ENCODE measurements at places on chromosomes 1 and 21. TPM values are rescaled to one million over a fixed set of nuclear protein-coding genes. Genes with fewer than 3 reads are reported as not detected.

GRCh38 chr1:84148758-84149157 lies 4.7 kb downstream of the PRKACB start:
- DNase-seq, result no peak

- DNase-seq, result no peak
Observed at GRCh38 chr21:37419228-37419906, 52.8 kb downstream of the DYRK1A start.

- DNase-seq, result no peak
Observed at GRCh38 chr1:54323921-54324250, 82.3 kb downstream of the SSBP3 start.

DNA sequence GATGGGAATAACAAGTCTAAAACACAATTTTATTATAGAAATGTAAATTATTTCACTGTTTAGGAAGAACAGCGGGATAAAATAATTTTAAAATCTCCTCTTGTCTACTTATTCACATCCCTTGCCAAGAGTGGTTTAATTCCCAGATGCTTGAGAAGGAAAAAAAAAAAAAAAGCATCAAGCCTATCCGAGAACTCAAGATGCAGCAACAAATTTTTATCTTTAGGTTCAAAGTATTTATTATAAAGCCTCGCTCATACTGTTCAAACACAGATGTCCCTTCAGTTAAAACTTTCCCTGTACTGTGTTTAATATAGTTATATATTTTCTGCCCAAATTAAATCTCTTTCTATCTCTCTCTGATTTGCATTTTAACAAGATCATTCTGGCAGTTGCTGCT lies 1615.8 kb downstream of the PLA2G4A start:
- DNase-seq, result no peak

GRCh38 chr1:180519846-180520245 lies 17.5 kb upstream of the ACBD6 start:
- no peak for DNase-seq

GRCh38 chr1:110671361-110671760 lies 3.4 kb downstream of the KCNA3 start:
- DNase-seq, result no peak

- peak; percentile 88 for DNase-seq
Observed at GRCh38 chr1:4650481-4650880, 3.9 kb upstream of the AJAP1 start.

GRCh38 chr1:63982201-63982600 lies 208.4 kb downstream of the ROR1 start:
- DNase-seq, result no peak

GRCh38 chr1:218273762-218274479 lies 11.2 kb upstream of the RRP15 start:
- DNase-seq, result no peak

DNA sequence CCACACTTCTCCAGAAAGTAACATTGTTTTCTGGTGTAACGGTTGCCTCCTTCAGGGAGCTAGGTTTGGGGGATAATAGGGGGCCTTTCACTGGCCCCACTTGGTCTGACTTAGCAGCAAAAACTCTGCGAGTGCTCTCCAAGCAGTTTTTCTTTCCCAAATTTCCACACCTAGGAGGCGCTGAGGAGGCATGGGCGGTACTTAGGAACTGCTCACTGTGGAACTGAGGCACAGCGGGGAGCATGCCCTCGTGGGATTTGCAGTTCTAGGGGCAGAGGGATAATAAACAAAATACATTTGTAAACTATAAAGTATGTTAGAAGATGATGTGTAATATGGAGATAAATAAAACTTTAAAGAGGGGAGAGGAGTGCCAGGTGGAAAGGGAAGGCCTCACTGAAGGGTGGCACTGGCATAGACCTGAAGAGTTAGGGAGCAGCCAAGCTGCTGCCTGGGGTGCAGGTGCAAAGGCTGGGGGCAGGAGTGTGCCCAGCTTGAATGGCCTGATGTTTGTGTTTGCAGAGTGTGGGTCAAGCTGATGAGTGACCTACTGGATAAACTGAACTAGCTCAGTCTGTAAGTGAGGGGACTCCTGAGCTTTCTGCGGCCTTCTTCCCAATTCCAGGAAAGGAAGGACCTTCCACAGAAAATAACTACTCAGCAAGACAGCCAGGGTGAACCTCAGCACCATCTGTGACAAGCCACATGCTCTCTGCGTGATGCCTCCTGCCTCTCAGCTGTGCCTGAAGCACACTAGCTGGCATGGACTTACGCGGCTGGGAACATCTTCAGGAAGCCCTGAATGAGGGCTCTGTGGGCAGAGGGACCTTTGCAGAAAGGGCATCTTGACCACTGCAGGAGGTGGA lies 1.9 kb downstream of the EPHX1 start:
- peak; percentile 34 for DNase-seq

DNA sequence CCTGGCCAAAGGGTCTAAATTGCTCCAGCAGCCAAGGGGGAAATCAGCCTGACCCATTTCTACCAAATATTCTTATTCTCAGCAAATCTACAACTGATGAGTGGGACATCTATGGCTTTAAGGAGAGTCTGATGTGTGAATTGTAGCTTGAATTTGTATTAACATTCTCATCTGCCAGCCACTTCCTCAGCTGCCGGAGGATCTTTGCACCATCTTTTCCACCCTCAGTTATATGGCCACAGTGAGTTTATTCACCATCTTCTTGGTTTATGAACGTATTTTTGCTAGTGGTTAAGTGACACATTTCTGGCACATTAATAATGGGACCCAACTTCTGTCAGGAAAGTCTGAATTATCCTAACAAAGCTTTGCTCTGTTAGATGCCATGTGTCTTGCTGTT lies 69.6 kb downstream of the COLGALT2 start:
- DNase-seq, result no peak

DNA sequence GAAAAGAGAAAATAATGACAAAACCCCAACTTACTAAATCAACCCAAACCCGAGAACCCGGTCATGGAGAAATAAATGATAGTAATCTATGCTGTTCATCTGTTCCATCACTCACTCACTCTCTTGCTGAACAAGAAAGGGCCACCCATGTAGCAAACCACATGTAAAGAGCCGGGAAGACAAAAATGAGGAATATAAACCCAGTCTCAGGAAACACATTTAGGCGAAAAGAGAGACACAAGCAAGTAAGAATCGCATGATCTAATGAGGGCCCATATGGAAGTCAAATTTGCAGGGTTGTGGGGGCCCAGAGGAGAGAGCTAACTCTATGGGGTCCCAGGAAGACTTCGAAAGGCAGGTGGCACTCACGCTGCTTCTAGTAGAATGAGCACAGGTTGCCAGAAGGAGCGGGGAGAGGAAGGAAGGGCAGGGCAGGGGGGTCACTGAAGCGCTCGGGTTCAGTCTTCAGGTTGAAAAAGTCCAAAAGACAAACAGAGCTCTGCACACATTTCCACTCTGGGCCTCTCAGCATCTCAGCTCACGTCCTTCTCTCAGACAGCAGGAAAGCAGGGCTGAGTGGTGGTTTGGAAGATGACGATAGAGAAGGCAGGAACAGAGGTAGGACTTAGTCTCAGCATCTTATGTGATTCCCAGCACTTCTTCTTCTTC lies 142.9 kb upstream of the KRTAP19-8 start:
- DNase-seq, result no peak

DNA sequence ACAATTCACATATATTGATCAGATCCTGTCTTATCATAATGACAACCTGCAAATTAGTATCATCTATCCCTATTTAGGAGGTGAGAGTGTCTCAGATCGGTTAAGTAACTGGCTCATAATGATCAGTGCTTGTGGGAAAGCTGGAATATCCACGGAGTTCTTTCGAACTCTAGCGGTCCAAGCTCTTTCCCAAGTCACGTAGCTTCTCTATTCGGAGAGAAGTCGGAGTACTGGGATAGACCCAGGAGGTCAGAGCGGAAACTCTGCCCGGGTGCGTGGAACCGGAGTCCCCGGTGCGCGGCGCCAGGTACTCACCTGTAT lies 339 bp downstream of the PTGS2 start:
- no peak for DNase-seq

DNA sequence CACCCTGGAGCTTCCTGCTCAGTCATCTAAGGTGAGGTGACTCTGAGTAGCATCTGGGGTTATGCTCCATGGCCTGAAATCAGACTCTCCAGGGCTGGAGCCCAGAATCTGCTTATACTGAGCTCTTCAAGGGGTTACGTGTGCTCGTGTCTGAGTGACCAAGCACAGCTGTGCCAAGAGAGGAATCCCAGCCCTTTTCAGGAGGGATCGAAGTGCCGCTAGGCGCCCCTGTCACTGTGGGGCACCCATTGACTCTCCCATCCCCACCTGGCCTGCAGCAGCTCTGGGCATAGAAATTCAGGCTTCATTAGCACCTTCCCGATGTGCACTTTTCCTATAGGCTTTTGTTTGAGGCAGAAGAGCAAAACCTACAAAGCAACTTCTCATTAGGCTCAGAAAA lies 13.8 kb downstream of the VASH2 start:
- no peak for DNase-seq

DNA sequence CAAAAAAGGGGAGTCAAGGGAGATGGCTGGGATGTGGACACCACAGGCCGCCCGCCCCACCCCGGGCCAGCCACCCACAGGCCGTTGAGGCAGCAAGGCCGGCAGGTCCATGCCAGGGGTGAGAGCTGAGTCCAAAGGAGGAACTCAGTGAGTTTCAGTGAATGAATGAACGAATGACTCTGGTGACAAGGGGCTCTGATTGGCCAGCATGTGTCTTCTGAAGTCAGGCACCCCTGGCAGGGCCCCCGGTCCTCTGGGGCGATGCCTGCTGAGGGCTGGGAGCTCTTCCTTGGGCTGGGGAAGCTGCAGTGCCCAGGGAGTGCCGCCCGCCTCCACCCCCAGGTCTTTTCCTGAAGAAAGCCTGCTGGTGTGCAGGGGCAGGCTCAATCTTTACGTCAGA lies 236.1 kb upstream of the VAMP3 start:
- DNase-seq, result no peak

DNA sequence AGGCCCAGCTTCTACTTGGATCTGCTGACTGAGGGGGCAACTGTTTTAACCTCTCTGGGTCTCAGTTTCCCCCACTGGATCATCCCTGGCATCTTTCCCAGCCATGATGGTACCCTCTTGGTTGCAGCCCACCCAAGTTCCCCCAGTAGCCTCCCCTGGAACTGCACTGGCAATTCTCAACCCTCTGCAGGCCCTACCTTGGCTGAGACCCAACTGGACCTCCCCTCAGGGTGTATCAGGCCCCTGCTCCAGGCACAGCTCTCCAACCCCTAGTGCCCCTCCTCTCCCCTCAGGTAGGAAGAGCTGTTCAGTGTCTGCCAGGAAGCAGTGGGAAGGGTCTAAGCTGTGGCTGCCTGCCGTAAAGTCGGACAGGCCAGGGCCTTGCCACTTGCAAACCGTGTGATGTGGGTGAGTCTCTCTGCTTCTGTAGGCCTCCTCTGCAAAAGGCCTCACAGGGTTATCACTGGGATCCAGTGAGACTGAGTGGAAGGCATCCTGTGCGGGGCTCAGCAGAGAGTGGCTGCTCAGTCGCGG lies 32.1 kb downstream of the RHBG start:
- DNase-seq, result no peak

DNA sequence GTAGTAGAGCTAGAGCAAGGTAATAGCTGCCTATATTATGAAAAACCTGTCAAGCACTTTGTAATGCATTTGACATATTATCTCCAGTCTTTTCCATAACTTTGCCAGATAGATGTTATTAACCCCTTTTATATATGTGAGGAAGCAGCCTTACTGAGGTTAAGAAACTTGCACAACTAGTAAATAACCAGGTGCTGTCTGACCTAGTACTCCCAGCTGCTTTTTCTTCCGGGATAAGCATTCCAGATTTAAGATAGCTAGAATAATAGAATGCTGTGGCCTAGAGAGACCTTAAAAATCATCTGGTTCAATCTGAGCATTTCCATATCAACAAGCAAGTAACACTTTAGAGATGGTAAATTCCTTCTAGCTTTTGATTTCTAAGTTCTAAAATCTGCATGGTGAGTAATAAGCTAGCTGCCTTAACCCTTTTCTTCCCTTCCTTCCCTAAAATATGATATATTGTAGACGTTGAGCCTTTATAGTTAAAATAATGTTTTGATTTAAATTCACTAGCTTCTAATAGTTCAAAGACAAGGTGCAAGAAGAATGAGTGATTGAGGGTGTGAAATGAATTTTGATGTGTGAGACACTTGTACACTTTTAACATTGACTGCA lies 1.8 kb downstream of the SH3GLB1 start:
- DNase-seq, result no peak

DNA sequence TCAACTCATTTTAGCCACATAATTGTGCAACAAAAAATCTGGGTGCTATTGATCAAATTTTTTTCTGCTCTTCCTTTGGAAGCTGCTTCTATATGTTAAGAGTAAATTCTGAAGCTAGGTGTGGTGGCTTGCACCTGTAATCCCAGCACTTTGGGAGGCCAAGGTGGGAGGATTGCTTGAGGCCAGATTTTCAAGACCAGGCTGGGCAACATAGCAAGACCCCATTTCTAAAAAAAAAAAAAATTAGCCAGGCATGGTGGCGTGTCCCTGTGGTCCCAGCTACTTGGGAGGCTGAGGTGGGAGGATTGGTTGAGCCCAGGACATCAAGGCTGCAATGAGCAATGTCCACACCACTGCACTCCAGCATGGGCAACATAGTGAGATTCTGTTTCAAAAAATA lies 24.3 kb upstream of the RSBN1 start:
- no peak for DNase-seq

GRCh38 chr1:40556121-40556520 lies 24.7 kb downstream of the ZNF684 start:
- DNase-seq, result no peak

- DNase-seq, result no peak
Observed at GRCh38 chr1:157411769-157412168, 140.5 kb downstream of the FCRL5 start.

GRCh38 chr21:43306911-43307676 lies 119.8 kb downstream of the SIK1 start:
- peak; percentile 63 for DNase-seq

Gene TNNI3K
- not detected for total RNA-seq

Gene KCNE2
- not detected for total RNA-seq

Gene WNT9A
- total RNA-seq, result 10.8 TPM

Gene TTC39A
- total RNA-seq, result 0.82 TPM

Gene AMY1A
- total RNA-seq, result not detected

Gene NR1I3
- total RNA-seq, result not detected

Gene KRTAP21-2
- total RNA-seq, result not detected

Gene LRRN2
- 3.4 TPM for total RNA-seq

Gene CASQ2
- not detected for total RNA-seq

Gene GPR25
- total RNA-seq, result not detected

Gene OPTC
- total RNA-seq, result not detected

Gene PARS2
- total RNA-seq, result 7.5 TPM

Gene CFHR4
- not detected for total RNA-seq

Gene BMP8B
- total RNA-seq, result 1.2 TPM
